Progenitor cell of endocrine pancreas (in vitro differentiated cells): ENCODE measurements at places on chromosomes 5 and 9. TPM values are rescaled to one million over a fixed set of nuclear protein-coding genes. Genes with fewer than 3 reads are reported as not detected.

- no peak for DNase-seq
- no peaks in the 10 kb centered on the region for H3K36me3 ChIP-seq
- peak overlapping the region; percentile 93 for H3K27ac ChIP-seq
Observed at GRCh38 chr5:36442796-36443195, 141.1 kb upstream of the RANBP3L start.

DNA sequence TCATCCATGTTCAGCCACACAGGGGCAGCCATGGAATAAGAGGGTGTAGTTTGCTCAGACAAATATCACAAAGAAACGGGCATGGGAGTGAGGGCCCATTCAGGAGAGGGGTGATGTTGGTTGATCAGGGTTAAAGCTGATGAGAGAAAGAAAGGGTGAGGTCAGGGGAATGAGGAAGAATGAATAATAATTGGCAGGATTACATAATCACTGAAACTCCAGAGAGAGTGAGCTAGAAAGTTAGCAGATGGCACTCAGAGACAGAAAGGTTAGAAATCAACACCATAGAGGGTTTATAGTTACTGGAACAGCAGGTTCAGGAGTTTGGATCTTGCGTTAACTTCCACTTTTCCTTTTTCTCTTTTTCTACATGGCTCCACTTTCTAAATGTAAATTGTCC lies 113.9 kb downstream of the TAF11L14 start:
- no peak overlapping the region for H3K4me3 ChIP-seq
- H3K27ac ChIP-seq: no peak overlapping the region
- H3K4me1 ChIP-seq: no peaks in the 10 kb centered on the region
- DNase-seq: no peak
- H3K36me3 ChIP-seq: no peaks in the 10 kb centered on the region

DNA sequence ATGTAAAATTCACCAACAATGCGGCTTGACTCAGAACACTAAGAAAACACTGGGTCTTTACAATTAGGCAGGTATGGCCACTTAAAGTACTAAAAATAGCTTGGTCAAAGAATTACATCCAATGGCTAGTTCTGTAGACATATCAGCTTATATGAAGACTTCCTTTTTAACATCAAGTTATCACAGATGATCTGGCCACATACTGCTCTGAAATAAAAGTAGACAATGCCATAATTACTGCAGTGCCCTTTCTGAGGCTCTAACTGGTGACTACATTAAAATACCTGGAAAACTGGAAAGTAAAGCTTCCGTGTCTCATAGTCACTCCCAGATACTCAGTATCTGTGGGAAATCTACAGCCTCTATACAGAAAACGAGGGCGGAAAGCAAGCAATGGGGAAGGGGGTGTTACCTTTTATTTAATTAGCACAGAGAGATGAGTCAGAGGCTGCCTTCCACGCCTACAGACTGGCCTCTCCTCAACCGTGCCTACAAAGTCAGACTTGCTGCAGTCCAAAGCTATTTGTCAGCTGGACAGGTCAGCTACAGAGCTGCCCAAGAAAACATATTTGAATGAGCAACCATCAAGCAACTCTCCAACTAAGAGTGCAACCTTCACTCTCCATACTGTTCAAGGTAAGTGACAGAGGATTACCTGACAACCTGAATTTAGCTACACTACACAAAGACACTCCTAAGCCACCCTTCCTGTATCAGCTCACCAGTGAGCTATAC lies 8.7 kb downstream of the SERINC5 start:
- H3K27ac ChIP-seq: peak overlapping the region; percentile 94
- H3K36me3 ChIP-seq: peaks cover 16% of the 10 kb centered on the region
- peak overlapping the region; percentile 39 for H3K4me3 ChIP-seq
- peaks cover 56% of the 10 kb centered on the region for H3K4me1 ChIP-seq

CCNB1 gene
- 104 and 105 TPM in 2 replicates for total RNA-seq

- no peaks in the 10 kb centered on the region for H3K4me1 ChIP-seq
- H3K27me3 ChIP-seq: no peaks in the 10 kb centered on the region
- H3K4me3 ChIP-seq: no peak overlapping the region
- no peak overlapping the region for H3K27ac ChIP-seq
- H3K36me3 ChIP-seq: no peaks in the 10 kb centered on the region
Observed at GRCh38 chr9:75666856-75667554, 223.5 kb upstream of the PCSK5 start.

- H3K27me3 ChIP-seq: no peaks in the 10 kb centered on the region
- H3K36me3 ChIP-seq: peaks cover 8% of the 10 kb centered on the region
- H3K27ac ChIP-seq: peak overlapping the region; percentile 57
- no peak for DNase-seq
- H3K4me1 ChIP-seq: peaks cover 6% of the 10 kb centered on the region
Observed at GRCh38 chr5:10366310-10367272, 13.1 kb downstream of the MARCHF6 start.

CCL27 gene
- total RNA-seq: 0.67 and 1.6 TPM in 2 replicates

DNA sequence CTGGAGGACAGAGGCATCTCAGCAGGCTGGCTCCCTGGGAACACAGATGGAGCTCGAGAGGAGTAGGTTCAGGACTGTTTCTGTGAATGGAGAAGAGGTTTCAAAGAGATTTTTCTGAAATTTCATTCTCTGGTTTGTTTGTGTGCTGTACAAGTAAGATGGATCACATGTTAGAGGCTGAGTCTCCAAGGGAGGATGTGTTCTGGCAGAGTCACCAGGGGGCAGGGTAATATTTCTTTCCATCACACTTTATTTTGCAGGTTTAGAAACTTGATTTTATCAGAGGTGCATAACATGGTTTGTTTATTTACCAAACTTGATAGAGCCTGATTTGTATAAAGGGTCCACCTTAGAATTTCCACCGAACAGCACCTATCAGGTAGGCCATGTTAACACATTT lies 69.2 kb upstream of the ARL15 start:
- H3K27me3 ChIP-seq: no peaks in the 10 kb centered on the region
- no peak overlapping the region for H3K27ac ChIP-seq
- no peak overlapping the region for H3K4me3 ChIP-seq
- no peaks in the 10 kb centered on the region for H3K36me3 ChIP-seq
- H3K4me1 ChIP-seq: no peaks in the 10 kb centered on the region
- no peak for DNase-seq

DNA sequence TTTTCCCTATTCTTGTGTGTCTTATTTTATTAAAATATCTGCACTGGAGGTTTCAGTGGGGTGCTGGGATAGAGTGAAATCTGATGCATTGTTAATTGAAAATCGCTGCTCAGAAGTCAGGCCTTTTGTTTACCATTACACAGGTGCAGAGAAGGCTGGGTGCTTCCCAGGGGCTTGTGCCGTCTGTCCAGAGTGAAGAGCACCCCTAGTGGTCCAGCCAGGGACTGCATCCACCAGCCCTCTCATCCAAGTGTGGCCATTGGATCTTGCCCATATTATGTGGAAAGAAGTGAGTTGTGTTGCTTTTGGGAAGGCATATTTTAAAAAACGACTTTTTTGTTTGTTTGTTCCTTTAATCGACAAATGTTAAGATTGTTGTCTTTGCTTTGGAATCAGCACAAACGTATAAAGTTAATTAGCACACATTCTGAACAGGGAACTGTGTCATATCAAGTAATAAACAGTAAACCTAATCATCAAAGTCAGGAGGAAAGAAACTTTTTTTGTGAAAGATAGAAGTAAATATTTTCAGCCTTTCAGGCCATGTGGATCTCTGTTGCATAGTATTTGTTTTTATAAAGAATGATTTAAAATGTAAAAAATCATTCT lies 315.6 kb downstream of the MTRR start:
- H3K4me3 ChIP-seq: no peak overlapping the region
- H3K36me3 ChIP-seq: no peaks in the 10 kb centered on the region
- H3K27me3 ChIP-seq: peaks cover 4% of the 10 kb centered on the region
- peaks cover 10% of the 10 kb centered on the region for H3K4me1 ChIP-seq
- peak overlapping the region; percentile 73 for H3K27ac ChIP-seq
- peak; percentile 38 for DNase-seq

NUTM2G gene
- total RNA-seq: not detected in 2 replicates

- no peaks in the 10 kb centered on the region for H3K4me1 ChIP-seq
- DNase-seq: no peak
Observed at GRCh38 chr5:132353486-132353995, 16.0 kb upstream of the SLC22A5 start.

PPP3R2 gene
- total RNA-seq: not detected in 2 replicates

GRCh38 chr5:56319526-56320181 lies 86.5 kb upstream of the ANKRD55 start:
- H3K27me3 ChIP-seq: peaks cover 40% of the 10 kb centered on the region
- DNase-seq: no peak
- H3K4me3 ChIP-seq: no peak overlapping the region
- H3K4me1 ChIP-seq: no peaks in the 10 kb centered on the region

DNA sequence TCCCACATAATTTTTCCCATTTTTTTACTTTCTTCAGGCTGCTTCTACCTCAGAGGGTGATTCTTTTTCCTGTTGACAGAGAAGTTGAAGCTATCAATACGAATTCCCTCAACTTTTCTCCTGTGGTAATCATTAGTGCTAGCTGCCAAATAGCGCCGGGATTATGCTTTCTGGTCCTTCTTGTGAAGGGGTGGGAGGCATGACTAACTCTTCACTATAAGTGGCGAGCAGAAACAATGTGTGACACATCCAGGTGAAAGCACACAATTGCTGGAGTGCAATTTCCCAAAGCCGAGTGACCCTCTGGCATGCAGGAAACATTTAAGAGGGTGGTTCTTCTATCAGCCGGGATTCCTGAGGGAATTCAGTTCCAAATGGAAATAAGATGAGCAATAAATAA lies 56.0 kb downstream of the TRPC7 start:
- H3K4me1 ChIP-seq: peaks cover 23% of the 10 kb centered on the region
- H3K4me3 ChIP-seq: no peak overlapping the region
- H3K27ac ChIP-seq: no peak overlapping the region

DNA sequence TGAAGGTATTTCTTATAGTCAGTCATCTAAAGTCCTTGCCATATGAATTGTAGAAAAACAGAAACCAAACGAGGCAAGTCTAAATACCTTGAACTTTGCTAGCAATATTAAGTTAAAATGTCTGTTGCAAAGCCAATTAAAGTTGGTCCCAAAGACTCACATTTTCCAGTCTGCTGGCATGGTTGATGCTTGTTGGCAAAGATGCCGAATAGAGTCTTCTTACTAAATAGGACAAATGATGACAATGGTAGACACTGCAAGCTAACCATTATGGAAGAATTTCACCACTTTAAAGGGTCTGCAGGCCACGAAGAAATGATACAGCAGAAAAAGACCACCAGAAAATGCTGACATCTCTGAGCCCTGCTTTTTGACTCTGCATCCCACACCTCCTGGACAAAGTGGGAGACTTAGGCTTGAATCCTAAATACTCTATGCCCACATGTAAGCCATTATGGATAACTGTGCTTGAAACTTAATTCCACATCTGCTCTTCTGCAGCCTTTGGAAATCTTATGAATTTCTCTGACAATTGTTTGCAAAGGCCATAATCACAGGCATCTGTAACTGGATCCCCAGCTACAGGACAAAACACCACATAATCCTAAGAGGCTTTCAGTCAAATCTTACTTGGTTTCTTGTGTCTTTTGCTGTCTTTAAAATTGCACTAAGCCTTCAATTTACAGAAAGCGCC lies 61.3 kb downstream of the LHFPL2 start:
- no peak for DNase-seq
- peaks cover 12% of the 10 kb centered on the region for H3K36me3 ChIP-seq
- no peak overlapping the region for H3K27ac ChIP-seq
- no peak overlapping the region for H3K4me3 ChIP-seq
- peaks cover 22% of the 10 kb centered on the region for H3K4me1 ChIP-seq

SLC25A25 gene
- 9.7 and 10.0 TPM in 2 replicates for total RNA-seq

- no peak for DNase-seq
- H3K27me3 ChIP-seq: no peaks in the 10 kb centered on the region
- H3K4me3 ChIP-seq: no peak overlapping the region
- H3K27ac ChIP-seq: no peak overlapping the region
- peaks cover 6% of the 10 kb centered on the region for H3K4me1 ChIP-seq
Observed at GRCh38 chr5:85814596-85814995, 803.1 kb upstream of the COX7C start.

CDC20B gene
- total RNA-seq: not detected in 2 replicates

GRCh38 chr9:110767559-110768063 lies 99.0 kb downstream of the MUSK start:
- H3K36me3 ChIP-seq: no peaks in the 10 kb centered on the region
- H3K4me3 ChIP-seq: no peak overlapping the region
- H3K27me3 ChIP-seq: no peaks in the 10 kb centered on the region
- no peak for DNase-seq
- H3K27ac ChIP-seq: no peak overlapping the region
